Stimulated activated CD4-positive, alpha-beta T cell treated with anti-CD3 and anti-CD28 coated beads, Interleukin-4, amount 100 ng/mL, for 24 hours (primary cell): ENCODE measurements at places on chromosomes 7 and 10.

- no peak for DNase-seq
These were observed 784.5 kb upstream of the IGFBP3 start for GRCh38 chr7:46705386-46706255.

GRCh38 chr7:81869670-81870069 lies 99.8 kb upstream of the HGF start:
- DNase-seq = no peak

DNA sequence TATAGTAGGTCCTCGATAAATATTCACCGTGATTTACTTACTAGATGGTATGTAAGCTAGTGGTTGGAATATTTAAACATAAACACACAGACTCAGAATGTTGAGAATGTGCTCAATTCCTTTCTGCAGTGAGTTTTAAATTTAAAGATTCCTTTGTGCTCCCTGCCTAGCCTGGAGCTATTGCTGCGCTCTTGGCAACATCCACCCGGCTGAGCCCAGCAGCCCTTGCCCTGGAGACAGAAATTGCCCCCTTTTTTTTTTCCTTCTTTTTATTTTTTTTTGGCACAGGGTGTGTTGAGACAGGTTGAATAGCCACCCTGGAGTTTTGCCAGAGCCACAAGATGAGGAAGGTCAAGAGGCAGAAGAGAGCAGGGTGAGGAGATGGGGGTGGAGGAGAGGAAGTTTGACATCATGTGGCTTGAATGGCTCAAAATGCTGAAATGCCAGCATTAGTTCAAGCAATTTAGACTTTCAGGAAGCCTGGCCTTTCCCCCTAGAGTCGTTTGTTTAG lies 180.8 kb downstream of the PRKCQ start:
- DNase-seq = no peak

DNA sequence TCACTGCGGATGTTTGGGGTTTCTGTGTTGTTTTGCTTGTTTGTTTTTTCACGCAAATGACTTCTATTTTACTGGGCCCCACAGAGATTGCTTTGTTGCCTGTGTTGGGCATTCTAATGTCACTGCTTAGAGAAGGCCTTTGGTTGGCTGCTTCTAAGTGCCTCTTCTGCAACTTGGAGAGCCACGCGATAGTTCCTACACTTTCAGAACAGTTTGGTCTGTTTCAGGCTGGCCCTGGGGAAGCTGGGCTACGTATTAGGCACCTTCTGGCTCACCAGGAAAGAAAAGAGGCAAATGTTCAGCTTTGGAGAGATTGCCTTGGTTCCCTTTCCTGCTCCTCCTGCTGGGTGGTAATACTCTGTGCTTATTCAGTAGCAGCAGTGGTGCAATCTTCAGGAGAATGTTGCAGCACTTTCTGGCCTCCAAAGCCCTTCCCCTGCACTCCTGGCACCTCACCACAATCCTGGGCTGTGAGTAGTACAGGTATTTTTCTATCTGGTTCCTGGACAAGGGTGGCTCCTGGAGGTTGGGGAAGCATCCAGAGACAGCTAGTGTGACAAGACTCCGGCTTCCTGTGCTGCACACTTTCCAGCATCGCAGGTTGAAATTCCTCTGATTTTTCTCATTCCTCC lies 1.2 kb downstream of the ANTXRL start:
- no peak for DNase-seq

GRCh38 chr10:89129911-89130310 lies 77.2 kb downstream of the CH25H start:
- DNase-seq = no peak
